ENCODE measurements at places on chromosomes 11 and 22.

DNA sequence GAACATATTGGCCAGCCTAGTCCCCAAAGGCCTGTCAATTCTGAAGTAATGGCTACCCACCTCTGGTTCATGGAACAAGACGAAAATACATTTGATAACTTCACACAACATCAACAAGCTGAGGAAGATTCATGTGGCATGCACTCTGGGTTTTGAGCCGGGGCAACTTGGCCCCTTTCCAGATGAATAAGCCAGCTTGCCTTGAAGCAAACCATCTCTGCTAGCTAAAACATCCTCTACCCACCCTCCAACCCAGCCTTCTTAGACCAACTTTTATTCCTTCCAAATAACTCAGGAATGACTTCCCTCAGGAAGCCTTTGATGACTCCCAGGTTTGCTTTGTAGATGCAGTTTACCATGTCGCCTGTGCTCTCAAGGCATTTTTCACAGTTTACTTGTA is 94.4 kb downstream of the SLC1A2 start:
- no peak for DNase-seq
- H3K27ac ChIP-seq: no peak overlapping the region
- H3K27me3 ChIP-seq: no peaks in the 10 kb centered on the region
- peaks cover 4% of the 10 kb centered on the region for H3K36me3 ChIP-seq

GRCh38 chr11:6735306-6735705 is 36.5 kb downstream of the OR2AG2 start:
- H3K4me3 ChIP-seq: no peak overlapping the region
- peak overlapping the region; percentile 28 for H3K27ac ChIP-seq
- H3K36me3 ChIP-seq: peaks cover 81% of the 10 kb centered on the region
- DNase-seq: no peak
- H3K4me1 ChIP-seq: peaks cover 75% of the 10 kb centered on the region
- no peaks in the 10 kb centered on the region for H3K27me3 ChIP-seq

DNA sequence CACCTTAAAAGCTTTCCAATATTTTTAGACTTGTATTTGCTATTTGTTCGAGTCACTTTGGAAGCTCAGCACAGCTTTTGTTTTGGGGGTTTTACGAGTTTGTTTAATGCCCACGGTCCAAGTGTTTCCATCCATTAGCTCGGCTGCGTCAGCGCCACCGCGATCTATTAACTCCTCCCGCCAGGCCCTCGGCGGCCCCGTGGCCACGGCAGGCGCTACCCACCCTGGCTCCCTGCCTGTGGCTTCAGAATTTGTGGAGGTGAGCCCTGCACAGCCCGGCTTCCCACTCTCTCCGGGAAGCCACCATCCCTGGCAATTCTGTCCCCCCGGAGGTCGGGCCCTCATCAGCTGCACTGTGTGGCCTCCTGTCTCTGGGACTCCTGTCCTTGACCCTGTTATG is 648.5 kb downstream of the BRD1 start:
- no peaks in the 10 kb centered on the region for H3K36me3 ChIP-seq
- no peaks in the 10 kb centered on the region for H3K27me3 ChIP-seq
- H3K27ac ChIP-seq: no peak overlapping the region
- no peak for DNase-seq

DNA sequence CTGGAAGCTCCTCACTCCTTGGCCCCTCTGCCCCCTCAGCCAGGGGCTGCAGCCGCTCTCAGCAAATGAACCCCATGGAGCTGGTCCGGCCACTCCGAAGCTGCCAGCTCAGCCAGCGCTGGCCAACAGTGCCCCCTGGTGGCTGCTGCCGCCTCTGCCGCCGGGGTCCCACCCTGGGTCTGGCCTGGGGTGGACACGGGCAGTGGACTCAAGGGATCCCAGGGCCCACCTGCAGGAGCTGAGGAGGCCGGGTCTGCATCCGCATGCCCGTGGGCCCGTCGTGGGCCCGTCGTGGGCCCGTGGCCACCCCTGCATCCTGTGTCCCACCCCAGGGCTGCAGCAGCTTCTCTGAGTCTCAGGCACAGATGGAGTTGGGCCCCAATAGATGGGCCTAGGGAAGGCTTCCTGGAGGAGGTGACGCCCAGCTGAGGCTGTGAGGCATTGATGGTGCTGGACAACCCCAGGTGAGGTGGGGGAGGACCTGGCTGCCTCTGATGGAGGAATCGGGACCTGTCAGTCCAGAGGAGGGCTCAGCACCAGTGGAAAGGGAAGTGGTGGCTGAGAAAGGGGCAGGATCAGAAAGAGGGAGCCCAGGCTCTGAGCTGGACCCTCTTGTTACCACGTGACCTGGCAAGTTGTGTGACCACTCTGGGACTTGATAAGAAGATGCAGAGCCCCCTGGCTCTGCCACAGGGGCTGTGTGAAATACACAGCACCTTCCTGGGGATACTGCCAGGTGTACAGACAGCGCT is 522.3 kb downstream of the BRD1 start:
- H3K36me3 ChIP-seq: no peaks in the 10 kb centered on the region
- DNase-seq: peak; percentile 58
- peaks cover 8% of the 10 kb centered on the region for H3K27me3 ChIP-seq
- H3K4me1 ChIP-seq: no peaks in the 10 kb centered on the region
- H3K4me3 ChIP-seq: no peak overlapping the region

- H3K27ac ChIP-seq: no peak overlapping the region
- H3K4me1 ChIP-seq: peaks cover 33% of the 10 kb centered on the region
- peaks cover 8% of the 10 kb centered on the region for H3K36me3 ChIP-seq
These were observed 51.6 kb upstream of the TCF20 start for GRCh38 chr22:42321908-42322561.

DNA sequence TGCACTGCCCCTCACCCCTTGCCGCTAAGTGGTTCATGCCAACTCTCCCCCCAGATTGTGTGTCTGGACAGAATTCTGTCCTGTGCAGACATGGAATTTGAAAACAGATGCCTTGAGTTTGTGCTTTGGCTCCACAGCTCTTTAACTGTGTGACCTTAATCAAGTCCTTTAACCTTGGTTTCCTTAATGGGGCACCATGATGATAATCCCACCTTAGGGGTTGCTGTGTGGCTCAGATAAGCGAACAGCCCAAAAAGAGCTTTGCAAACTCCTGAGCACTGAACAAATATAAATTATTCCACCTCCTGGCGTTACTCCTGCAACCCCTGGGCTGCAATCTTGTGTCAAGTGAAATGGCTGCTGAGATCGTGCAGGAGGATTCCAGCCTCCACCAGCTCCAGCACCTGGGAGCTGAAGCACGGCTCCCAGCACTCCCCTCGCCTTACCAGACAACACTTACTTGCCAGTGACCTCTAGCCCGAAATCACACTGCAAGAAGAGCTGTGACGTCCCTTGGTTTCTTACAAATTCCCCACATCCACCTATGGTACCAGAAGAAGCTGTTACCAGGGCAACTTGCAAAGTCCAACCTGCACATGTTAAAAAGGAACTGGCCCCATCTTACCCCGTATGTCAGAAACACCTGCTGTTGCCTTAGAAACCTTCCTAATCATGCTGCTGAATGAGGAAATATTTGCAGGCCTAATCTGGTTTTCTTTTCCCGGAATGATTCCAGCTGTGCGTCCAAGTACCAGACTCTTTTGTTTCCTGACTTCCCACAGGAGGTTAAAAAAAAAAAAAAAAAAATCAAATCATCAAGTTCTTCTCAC is 13.2 kb downstream of the VPS37C start:
- H3K36me3 ChIP-seq: no peaks in the 10 kb centered on the region
- H3K27ac ChIP-seq: no peak overlapping the region
- H3K4me1 ChIP-seq: no peaks in the 10 kb centered on the region
- no peak overlapping the region for H3K4me3 ChIP-seq
- DNase-seq: no peak

DNA sequence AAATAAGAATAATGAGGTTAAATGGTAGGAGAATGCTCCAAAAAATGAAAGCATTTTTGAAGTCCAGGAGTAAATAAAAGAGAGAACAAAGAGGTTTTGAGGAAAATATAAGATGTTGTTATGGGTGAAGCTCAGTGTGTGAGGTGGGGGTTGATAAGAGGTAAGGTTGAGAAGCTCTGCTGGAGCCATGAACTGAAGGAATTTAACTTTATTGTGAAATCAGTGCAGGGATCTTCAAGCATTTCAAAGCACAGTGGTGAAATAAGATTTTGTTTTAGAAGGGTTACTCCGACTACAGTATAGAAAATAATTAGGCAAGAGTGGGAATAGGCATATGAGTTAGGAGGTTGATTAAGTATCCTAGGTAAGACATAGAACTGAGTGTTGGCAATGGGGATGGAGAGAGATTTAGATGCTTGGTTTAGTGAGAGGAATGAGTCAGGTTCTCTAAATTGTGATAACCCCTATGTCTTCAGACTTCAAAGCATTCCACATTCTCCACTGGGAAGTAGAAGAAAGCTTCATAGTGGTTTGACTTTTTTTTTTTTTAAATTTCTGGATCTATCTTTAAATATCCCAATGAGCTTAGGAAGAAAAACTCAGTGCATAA is 403.2 kb downstream of the AASDHPPT start:
- H3K27me3 ChIP-seq: no peaks in the 10 kb centered on the region
- no peak overlapping the region for H3K27ac ChIP-seq
- no peak overlapping the region for H3K4me3 ChIP-seq
- H3K4me1 ChIP-seq: no peaks in the 10 kb centered on the region
- DNase-seq: no peak

- H3K4me3 ChIP-seq: no peak overlapping the region
- peaks cover 13% of the 10 kb centered on the region for H3K27me3 ChIP-seq
- DNase-seq: no peak
- no peak overlapping the region for H3K27ac ChIP-seq
- no peaks in the 10 kb centered on the region for H3K36me3 ChIP-seq
These were observed 67.3 kb upstream of the CDON start for GRCh38 chr11:126129727-126130671.

DNA sequence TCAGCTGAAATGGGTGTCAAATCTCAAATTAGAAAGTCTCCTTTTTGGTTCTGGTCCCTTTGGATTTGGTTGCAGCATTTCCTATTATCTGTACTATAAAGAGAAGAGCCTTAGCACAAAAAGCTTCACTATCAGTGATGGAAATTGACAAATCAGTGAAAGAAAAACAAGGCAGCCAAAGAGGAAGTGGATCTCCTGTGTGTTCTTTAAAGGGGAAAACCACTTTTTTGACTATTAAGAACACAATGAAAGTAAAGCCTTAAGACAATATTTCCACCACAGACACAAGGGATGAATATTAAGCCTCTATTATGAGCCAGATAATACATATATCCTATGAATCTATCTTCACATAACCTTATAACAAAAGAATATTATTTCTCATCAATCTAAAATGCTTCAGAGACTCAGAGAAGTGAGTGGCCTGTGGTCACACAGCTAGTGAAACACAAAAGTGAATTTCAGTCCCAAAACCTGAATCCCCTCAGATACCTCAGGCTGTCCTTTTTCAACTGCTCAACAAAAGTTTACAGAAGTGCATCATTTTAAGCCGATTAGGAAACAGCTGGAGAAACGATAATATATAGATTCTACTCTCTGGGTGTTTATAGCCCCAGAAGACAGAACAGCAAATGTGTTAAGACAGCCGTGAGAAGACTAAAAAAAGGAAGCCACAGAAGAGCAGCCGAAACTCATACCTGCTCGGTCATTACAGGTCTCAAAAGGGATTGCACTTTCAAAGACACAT is 24.4 kb upstream of the FSHB start:
- no peaks in the 10 kb centered on the region for H3K36me3 ChIP-seq
- no peak overlapping the region for H3K27ac ChIP-seq
- H3K4me3 ChIP-seq: no peak overlapping the region
- no peak for DNase-seq
- H3K27me3 ChIP-seq: peaks cover 1% of the 10 kb centered on the region

DNA sequence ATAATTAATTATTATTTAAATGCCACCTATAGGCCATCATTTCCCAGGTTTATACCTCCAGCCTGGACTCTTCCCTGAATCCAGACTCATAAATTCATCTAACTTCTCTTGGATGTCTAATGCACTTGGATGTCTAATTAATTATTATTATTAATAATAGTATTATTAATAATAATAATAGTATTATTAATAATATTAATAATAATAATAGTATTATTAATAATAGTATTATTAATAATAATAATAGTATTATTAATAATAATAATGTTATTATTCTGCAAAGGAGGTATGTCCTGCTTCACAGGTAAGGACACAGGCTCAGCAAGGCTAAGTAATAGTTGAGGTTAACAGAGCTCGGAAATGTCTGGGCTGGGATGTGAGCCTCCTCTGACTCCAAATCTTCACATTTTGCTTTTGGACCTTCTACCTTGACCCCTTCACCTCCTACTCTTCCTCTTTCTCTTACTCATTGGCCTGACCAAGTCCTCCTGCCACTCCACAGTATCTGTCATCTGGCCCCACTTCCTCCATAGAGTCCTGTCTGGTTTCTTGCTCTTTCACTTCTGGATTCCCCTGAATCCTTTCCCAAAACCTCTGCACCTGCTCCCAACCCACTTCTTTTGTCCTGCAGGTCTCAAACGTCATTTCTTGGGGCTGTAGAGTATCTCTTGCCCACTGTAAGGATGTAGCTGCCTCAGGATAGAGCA is 8.0 kb downstream of the RIBC2 start:
- no peaks in the 10 kb centered on the region for H3K4me1 ChIP-seq
- DNase-seq: no peak
- H3K27ac ChIP-seq: no peak overlapping the region
- no peaks in the 10 kb centered on the region for H3K27me3 ChIP-seq
- H3K4me3 ChIP-seq: no peak overlapping the region

- peaks cover 34% of the 10 kb centered on the region for H3K36me3 ChIP-seq
- no peaks in the 10 kb centered on the region for H3K27me3 ChIP-seq
- no peak overlapping the region for H3K27ac ChIP-seq
- peaks cover 2% of the 10 kb centered on the region for H3K4me1 ChIP-seq
These were observed 63.8 kb upstream of the APOA1 start for GRCh38 chr11:116901211-116901610.

GRCh38 chr22:24805790-24806662 is at the start of gene SGSM1:
Gene SGSM1, plus strand, starts transcription at chr22:24806211. Its CDS starts 115 bp downstream, at chr22:24806326.
- H3K27ac ChIP-seq: no peak within 1 kb of the TSS
- H3K4me1 ChIP-seq: peaks cover 61% of the 10 kb centered on the region
- no peaks in the 10 kb centered on the region for H3K36me3 ChIP-seq
- H3K27me3 ChIP-seq: peaks cover 20% of the 10 kb centered on the region
- DNase-seq: peak; percentile 83
- peak within 1 kb of the TSS; percentile 68 for H3K4me3 ChIP-seq

DNA sequence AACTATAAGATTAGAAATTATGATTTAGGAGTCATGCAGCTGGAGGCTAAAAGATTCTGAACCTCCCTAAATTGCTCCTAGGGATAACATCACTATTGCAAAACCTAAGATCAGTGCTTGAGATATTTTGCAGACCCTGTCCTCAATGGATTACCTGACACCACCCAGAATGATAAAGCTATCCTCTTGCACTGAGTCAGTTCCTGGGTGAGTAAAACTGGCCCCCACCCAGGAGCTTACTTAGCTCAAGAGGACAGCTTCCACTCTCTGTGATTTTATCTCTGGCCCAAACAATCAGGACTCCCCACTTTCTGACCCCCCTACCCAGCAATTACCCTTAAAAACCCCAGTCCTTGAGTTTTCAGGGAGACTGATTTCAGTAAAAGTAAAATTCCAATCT is 2074.4 kb upstream of the RAG2 start:
- no peak overlapping the region for H3K27ac ChIP-seq
- no peak overlapping the region for H3K4me3 ChIP-seq
- no peaks in the 10 kb centered on the region for H3K4me1 ChIP-seq
- no peaks in the 10 kb centered on the region for H3K27me3 ChIP-seq
- DNase-seq: no peak
